Effector memory CD8-positive, alpha-beta T cell (primary cell): ENCODE measurements at places on chromosomes 6 and 20.

GRCh38 chr6:147128056-147128455 is 76.2 kb upstream of the STXBP5 start:
- no peak for DNase-seq

- no peak for DNase-seq
Observed at GRCh38 chr6:132003516-132004178, 52.5 kb upstream of the CCN2 start.

GRCh38 chr20:17530716-17531664 is at the start of gene BFSP1:
Gene BFSP1 (minus strand): TSS chr20:17531379. CDS start chr20:17531329, 50 bp downstream.
- DNase-seq = peak; percentile 23

DNA sequence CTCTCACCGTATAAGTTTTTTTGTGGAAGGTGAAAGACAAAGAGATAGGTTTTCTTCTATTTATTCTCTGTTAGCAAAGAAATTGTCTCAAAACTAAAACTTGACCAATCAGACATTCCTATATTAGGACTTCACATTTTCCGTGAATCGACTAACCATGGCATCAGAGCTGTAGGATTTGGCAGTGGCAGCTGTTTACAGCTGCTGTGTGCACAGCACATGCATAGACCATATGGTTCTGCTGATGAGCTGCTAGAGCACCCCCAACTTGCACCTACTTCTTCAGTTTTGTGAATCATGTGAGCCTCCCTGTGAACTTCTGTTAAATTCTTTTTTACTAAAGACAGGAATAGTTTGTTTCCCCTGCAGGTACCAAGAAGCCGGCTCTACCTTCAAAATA is 157.9 kb downstream of the RFX6 start:
- no peak for DNase-seq

DNA sequence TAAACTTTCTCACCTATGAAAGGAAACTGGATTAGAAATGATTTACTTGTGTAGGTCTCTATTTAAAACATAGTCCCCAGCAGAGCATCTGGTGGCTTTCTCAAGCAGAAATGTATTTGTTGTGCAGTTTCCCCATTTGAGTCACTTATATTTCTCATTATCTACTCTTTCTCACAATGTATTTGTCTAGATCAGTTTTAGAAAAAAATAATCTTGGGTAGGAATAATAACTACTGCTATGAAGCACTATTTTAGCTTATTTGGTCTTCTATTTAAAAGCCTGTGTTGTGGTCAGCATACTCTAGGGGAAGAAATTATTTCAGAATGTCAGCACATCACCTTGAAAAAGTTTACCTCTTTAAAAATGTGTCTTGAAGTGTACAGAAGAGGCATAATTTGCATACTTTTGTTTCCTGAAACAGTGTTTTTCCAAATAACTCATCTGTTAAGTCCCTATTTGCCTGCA is 60.9 kb upstream of the PRL start:
- no peak for DNase-seq

- DNase-seq = no peak
Observed at GRCh38 chr6:145309842-145310535, 425.3 kb downstream of the EPM2A start.

DNA sequence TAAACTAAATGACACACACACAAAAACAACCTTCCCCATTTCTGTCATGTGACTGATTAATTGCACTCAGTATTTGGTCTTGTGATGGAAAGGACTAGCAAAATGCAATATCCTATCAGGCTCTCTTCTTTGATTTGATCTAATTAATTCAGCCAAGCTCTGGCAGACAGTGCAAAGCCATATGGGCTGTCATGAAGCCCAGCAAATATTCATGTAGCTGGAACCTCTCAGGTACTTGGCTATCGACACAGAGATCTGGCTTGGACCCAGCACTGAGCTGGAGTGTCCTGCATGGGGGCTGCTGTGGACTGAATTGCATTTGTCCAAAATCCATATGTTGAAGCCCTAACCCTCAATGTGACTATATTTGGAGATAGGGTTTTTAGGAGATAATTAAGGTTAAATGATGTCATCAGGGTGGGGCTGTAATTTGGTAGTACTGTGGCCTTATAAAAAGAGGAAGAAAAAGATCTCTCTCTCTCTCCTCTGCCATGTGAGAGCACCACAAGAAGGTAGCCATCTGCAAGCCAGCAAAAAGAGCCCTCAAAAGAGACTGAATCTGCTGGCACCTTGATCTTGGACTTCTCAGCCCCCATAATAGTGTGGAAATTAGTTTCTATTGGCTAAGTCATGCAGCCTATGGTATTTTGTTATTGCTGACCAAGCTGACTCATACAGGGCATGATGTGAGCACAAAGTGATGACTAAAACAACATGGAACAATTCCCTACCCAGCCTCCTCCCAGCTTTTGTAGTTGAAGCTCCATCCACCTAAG is 77.1 kb downstream of the STMND1 start:
- no peak for DNase-seq

DNA sequence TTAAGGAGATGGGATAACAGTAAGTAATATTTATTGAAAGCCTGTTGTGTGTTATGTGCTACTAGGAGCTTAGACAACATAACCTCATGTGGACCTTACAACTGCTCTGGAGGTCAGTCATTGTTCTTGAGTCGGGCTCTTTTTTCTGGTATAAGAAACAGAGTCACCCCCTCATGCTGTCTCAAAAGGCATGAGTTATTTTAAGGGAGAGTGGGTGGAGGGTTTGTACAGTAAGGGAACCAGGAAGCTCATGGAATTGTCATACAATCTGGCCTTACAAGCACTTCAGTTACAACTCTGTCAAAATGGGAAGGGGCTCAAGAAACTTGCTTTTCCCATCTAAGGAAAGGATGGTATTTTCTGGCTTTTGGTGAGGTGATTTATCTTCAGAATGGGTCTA is 16.5 kb upstream of the DSE start:
- no peak for DNase-seq

DNA sequence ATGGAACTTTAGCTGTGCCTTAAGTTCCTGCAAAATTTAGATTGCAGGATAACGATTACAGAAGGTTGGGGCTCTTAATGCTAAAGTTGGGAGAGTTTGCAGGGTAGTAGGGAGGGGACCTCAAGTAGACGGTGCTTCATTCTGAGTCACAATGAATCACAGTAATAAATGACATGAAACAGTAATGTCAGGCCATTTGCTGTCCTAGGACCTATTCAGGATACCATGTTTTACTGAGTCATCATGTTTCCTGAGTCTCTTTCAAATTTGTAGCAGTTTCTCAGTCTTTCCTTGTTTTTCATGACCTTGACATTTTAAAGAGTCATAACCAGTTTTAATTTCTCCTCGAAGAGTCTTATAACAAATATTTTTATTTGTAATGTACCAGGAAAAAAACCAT is 406.9 kb upstream of the MAP3K7 start:
- no peak for DNase-seq

- no peak for DNase-seq
Observed at GRCh38 chr20:62030834-62031434, 34.7 kb downstream of the TAF4 start.

- no peak for DNase-seq
Observed at GRCh38 chr6:154457881-154458284, 52.6 kb downstream of the CNKSR3 start.

DNA sequence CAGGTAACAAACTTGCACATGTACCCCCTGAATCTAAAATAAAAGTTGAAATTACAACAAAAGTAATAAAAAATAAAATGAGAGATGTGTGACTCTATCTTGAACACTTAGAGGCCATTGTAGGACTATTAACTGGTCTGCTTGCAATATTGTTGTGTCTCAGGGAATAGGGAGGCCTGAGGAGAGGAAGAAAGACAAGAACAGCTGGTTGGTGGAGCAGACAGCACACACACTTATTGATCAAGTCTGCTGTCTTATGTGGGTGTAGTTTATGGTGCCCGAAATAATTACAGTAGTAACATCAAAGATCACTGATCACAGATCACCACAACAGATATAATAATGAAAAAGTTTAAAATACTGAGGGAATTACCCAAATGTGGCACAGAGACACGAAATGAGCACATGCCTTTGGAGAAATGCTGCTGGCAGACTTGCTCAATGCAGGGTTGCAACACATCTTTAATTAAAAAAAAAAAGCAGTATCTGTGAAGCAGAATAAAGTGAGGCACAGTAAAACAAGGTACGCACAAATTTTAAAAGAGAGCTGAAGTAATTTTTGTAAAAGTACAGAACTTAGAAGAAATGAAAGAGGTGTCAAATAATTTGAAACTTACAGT is 110.1 kb upstream of the HDAC2 start:
- no peak for DNase-seq

DNA sequence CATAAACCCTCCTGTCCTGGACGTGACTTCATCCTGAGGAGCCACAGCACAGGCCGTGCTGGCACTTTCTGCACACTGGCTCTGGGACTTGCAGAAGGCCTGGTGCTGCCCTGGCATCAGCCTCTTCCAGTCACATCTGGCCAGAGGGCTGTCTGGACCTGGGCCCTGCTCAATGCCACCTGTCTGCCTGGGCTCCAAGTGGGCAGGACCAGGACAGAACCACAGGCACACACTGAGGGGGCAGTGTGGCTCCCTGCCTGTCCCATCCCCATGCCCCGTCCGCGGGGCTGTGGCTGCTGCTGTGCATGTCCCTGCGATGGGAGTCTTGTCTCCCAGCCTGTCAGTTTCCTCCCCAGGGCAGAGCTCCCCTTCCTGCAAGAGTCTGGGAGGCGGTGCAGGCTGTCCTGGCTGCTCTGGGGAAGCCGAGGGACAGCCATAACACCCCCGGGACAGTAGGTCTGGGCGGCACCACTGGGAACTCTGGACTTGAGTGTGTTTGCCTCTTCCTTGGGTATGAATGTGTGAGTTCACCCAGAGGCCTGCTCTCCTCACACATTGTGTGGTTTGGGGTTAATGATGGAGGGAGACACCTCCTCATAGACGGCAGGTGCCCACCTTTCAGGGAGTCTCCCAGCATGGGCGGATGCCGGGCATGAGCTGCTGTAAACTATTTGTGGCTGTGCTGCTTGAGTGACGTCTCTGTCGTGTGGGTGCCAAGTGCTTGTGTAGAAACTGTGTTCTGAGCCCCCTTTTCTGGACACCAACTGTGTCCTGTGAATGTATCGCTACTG is 22.0 kb upstream of the PYGB start:
- no peak for DNase-seq
